ENCODE measurements at places on chromosomes 4 and X. TPM values are rescaled to one million over a fixed set of nuclear protein-coding genes. Genes with fewer than 3 reads are reported as not detected.

ZCCHC18 gene
- 0.34 TPM for total RNA-seq

CT47B1 gene
- not detected for total RNA-seq

NPY1R gene
- not detected for total RNA-seq

TNIP3 gene
- 0.31 TPM for total RNA-seq

CWH43 gene
- not detected for total RNA-seq

LDB2 gene
- 24.7 TPM for total RNA-seq

NMU gene
- not detected for total RNA-seq

NLRP2B gene
- not detected for total RNA-seq

LINC00632 gene
- total RNA-seq = 221 TPM

TMEM31 gene
- not detected for total RNA-seq

CRMP1 gene
- total RNA-seq = not detected

STAP1 gene
- total RNA-seq = not detected

TMEM156 gene
- 0.27 TPM for total RNA-seq
